H7 (cell line): ENCODE measurements at places on chromosomes 12 and 14.
A peak's percentile ranks its signal among the peaks of the same experiment; 100 is the strongest.

DNA sequence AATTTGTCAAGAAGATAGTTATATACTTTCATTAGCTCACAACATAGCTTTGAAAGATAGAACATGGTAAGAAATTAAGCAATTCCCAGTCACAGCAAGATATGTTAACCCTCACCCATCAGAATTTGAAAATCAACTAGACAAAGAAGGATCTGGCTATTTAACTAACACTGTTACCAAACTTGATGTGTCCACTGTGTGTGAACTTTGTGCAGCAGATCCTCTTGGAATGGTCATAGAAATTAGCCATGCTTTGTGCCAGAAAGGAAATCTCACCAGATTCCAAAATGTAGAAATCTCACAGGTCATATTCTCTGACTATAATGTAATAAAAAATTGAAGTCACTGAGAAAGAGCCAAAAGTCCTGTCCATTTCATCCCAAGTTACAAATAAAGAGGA lies 46.1 kb downstream of the ZNF664 start:
- DNase-seq = no peak

DNA sequence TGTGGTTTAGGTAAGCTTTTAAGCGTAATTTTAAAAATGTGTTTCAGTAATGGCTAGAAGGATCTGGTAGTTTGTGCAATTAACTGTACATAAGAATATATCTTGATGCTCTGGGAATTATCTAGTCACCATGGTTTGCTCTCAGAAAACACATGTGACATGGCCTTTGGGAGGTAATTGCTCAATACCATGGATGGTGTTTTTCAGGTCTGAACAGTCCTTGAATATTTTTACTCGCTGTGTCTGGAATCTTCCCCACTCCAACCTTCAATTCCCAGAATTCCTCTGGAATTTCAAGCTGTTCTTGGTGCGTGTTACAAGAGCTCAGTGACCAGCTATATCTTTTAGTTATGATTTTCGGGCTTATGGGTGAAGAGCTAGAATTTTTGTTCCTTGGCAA lies 85.3 kb downstream of the DAAM1 start:
- no peak for DNase-seq

- DNase-seq = no peak
Measured at GRCh38 chr12:15563663-15564062, 225.5 kb downstream of the EPS8 start.

GRCh38 chr14:106662936-106663550 lies 1136.7 kb downstream of the TMEM121 start:
- DNase-seq = no peak

DNA sequence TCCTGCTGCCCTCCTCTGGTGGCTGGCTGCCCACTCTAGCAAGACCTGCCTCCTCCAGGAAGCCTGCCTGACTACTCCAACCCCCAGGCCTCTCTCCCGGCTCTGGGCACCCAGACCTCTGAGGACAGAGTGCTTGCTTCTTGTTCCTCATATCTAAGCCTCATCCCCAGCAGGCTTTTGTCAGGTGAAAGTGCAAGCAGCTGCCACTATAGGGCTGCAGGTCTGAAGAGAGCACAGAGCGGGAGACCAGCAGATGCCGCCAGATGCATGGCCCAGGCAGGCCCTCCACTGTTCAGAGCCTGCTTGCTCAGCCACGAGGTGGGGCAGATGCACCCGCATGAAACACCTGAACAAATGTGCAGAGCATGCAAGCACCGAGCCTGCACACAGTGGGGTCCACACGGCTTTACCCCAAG lies 73.0 kb downstream of the SERPINA3 start:
- no peak for DNase-seq

DNA sequence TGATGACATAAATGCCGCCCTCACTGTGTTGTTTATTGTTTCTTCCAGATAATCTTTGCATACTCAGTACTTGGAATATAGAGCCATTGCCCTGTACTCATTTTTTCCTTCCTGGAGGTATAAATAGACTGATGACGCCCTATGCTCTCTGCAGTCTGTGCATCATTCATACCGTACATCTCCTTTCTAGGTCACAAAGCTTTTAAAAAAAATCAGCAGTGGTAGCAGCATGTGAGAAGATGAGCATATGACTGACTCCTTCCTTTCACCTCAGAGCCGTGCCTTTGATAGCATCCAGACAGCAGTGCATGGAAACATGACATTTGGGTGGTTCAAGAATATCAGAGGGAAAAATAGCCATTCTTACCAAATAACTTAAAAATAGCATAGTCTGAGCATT lies 77.3 kb downstream of the PDE3A start:
- no peak for DNase-seq

DNA sequence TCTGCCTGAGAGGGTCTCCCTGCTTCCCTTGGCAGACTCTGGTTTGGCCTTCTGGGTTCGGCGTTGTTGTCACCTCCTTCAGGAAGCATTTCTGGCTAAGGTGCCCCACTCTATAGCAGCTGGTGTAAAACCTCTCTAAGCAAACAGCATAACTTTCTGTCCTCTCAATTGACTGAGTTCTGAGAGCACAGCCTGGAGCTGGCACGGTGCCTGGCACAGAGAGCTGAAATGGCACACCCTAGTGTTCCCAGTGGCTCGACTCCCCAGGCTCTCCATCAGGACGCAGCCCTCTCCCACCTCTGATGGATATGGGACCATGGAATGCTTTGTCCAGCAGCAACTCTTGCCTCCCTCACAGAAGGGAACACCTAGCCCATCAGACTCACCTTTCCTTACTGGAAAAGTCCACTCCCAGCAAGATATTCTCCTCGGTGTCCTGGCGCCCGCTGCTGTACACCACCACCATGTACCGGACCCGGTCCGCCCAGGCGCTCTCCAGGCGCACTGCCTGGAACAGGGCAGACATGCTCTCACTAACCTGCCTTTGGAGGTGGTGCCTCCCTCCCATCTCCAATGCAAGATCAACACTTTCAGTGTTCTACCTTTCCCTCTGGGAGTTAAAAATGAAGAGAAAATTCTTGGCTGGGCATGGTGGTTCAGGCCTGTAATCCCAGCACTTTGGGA lies 40.6 kb downstream of the SSH1 start:
- DNase-seq = no peak

DNA sequence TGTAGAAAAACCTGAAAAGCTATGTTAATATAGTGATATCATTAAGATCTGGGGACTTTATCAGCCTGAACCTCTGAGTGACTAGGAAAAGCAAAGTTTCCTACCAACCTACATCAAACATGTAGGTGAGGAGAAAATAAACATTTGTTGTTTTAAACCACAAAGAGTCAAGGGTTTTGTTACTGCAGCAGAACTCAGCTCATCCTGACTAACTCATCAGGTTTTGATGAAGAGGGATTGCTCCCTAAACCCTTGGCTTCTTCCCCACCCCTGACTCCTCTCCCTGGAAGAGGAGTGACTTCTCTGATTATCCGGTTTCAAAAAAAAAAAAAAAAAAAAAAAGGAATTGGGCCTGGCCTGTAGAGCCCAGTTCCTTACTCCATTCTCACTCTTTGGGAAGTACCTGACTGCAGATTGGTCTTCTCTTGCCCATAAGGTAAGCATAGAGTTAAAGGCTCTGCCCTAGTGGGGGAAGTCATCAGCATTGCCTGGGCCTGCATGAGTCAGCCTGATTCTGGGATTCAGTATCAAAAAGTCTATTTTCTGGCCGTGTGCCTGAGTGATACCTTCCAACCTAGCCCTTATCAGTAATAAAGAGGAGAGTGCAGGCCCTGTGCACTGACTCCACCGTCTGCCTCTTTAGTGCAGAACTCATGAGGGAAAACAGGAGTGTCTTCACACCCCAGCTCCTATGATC lies 16.9 kb downstream of the BDKRB1 start:
- no peak for DNase-seq

DNA sequence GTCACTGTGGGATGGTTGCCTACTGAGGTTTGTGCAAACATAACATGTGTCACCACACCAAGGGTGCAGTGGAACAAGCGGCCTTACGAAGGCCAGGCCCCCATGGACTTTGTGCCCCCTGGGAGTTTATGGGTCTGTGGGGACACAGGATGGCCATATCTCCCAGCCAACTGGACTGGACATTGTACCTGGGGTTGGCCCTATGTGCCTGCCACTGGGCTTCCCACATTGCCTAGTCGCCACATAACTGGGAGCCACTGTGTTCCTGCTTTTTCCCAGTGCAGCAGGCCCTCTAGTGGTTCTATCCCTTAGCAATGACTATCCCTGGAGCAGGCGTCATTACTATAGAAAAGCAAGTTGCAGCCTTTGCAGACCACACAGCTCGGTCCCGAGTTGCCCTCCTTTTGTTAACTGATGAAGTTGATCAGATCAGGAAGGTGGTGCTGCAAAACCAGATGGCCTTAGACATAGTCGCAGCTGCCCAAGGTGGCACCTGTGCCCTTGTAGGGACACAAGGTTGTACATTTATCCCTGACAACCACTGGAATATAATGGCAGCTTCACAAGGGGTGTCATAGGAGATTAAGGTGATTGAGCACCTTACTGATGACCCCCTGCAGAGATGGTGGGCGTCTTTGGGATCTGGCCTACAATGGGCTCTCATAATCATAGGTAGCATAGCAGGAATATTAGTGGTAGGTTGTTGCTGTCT lies 15.2 kb upstream of the RNASE12 start:
- DNase-seq = peak; percentile 72

- DNase-seq = no peak
Measured at GRCh38 chr12:9334964-9335363, 126.8 kb upstream of the PZP start.

DNA sequence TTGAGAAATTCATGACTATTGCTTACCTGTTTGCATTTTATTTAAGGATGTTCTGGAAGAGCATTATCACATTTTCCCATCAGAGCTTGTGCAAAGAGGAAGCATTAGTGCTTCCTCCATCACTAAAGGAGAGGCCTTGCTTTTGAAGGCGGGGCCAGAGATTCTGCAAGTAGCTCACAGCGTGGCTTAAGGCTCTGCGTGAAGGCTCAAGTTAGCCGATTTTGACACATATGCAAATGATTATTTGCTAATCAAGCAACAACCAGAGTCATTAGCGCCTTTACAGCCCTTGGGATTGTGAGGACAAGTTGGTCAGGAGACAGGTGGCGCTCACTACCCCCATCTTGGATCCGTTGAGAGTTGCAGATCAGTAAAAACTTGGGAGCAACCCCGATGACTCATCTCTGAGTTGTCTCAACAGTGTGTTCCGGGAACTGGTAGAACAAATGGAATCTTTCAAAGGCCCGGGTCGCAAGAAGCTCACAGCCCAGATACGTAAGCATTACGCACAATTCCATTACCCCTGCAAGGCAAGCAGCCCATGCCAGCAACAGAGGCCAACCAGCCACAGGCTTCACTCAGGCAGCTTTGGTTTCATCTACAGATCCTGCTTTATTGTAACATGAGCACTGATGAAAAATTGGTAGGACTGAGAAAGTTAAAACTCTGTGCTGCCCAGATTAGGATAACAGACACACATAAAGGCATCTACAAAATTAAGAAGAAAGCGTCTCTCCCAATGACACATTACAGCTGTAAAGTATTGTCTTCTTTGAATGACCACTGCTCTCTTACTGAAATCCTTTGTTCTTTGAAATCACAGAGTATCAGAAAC lies 34.9 kb upstream of the SPTSSA start:
- DNase-seq = peak; percentile 61

DNA sequence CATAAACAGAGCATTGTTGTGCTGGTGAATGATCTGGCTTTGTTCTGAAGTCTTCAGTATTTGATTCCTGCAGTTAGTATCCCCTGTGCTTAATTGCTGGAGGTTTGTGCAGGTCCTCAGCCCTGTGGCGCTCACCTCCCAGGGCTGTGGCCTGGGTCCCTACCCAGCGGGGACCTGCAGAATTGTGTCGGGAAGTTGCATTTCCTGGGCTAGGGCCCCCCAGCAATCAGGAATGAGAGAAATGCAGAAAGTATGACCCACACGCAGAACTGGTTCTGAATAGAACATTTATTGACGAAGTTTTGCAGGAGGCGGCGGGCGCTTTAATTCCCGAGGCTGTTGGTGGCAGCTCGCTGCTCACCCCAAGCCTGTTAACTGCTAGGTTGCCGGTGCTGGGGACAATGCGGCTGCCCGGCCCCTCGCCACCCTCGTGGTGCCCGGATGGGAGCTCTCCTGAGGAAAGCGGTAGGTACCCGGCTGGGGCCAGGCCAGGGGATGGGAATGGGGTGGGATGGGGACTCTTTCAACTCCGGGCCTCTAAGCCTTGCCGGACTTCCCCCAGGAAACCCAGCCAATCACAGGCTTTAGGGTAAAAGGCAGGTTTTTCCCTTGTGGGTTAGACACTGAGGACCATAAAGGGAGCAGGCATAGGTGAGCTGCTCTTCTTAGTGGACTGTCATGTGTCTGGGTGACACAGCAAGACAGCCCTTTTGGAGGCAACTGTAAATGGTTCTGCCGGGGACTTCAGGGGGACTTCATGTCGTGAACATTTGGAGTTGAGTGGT lies 11.6 kb downstream of the PLEKHG3 start:
- DNase-seq = peak; percentile 78

GRCh38 chr12:56999456-56999855 lies 6.9 kb downstream of the ZBTB39 start:
- no peak for DNase-seq
